CD8-positive, alpha-beta memory T cell (primary cell): ENCODE measurements at places on chromosomes 5 and 9.

DNA sequence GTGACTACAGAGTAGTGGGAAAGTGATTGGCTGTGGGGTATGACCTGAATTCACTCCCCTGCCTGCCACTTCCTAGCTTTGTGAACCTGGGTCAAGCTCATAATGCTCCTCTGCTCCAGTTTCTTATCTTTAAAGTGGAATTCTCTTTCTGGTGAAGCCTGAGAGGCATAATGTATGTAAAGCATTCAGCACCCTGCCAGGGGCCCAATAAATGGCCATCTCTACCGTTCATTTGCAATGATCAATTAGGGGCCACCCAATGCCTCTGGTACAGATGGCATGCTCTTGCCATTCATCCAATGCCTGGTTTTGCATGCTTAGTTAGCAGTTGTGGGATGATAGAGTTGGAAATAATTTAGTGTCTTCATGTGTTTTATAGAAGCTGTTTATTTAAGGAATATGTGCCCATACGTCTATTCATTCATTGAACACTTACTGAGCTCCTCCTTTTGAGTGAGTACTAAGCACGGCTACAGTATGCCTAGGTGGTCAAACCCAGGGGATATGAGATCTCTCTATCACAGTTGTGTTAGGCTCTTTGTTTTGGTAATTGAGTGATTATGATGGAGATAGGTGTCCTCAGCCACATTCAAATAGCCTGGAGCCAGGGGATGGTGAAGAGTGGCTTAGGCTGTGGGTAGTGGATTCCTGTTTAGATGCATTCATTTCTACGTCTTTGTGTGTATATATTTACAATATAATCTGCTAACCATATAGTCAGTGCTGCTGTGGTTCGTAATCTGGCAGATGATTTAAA, 15.3 kb downstream of the ZNF462 start:
- no peak for DNase-seq

DNA sequence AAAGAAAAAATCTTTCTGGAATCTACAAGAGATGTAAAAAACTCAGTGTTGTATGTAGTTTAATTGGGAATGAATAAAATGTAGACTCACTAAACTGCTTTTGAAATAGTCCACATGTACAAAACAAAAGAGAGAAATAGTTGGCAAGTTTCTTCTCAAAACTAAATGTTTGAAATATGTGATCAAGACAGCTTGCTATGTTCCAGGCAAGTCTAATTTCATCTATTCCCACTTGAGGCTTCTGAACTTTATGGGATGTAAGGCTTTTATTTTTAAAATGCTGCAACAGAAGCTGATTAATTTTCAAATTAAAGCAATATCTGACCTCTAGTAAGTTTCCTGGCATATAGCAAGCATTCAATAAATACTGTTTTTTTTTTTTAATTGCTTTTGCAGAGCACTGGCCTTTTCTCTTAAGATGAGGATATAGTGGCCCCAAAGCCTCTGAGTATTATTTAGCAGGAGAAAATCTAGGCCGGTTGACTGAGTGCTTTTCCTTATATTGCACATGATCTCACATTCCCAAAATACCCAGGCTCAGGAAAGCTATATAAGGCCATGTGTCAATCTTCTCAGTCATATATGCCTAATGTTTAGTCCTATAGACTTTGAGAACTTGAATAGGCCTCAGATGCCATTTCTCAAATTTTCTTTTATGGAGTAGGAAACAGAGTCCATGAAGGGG, 183.2 kb downstream of the NTRK2 start:
- DNase-seq, result no peak

GRCh38 chr5:67176936-67177335, 19.7 kb downstream of the CD180 start:
- no peak for DNase-seq

- DNase-seq, result no peak
Observed at GRCh38 chr5:98604301-98604700, 169.2 kb upstream of the RGMB start.
